ENCODE measurements at places on chromosomes 3 and 15.

GRCh38 chr15:77497110-77497737, 76.5 kb downstream of the HMG20A start:
- peak; percentile 70 for DNase-seq

- no peak for DNase-seq
Observed at GRCh38 chr15:46034755-46035154, 399.9 kb downstream of the SQOR start.

DNA sequence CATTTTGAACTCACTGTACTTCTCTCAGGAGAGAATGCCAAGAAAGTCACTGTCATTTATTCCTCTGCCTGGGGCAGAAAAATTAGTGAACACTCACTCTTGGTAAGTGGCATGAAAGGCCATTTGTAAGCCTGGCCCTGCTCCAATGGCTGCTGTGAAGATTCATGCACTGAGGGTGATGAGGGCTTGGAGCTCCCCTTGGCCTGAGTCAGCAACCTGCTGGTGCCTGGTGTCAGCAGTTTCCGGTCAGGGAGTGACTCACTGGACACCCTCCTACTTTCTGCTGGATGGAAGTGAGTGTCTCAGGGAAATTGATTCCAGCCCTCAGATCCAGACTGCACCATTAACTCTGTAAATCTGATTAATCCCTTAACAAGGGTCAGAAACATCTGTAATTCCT, 37.6 kb downstream of the TRA2B start:
- DNase-seq = no peak

DNA sequence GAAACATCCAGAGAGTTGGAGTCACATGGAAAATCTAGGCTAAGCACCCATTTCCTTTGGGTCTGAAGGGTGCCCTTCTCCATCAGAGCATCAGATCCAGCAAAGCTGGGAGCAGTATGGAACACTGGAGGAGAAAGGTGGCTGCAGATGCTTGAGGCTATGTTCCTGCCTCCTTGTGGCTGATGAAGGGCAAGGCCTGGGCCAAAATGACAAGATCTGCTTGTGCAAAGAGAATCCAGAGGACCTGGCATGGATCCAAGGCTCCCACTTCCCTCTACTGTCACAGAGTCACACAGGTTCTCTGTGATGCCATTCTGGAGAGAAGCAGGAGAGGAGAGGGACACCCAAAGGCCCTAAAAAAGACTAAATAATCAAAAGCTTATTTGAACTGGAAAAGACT, 9.2 kb upstream of the ATP8B4 start:
- DNase-seq = peak; percentile 62

- no peak for DNase-seq
Observed at GRCh38 chr3:186937017-186937875, 6.9 kb downstream of the ST6GAL1 start.

- no peak for DNase-seq
Observed at GRCh38 chr3:128610451-128611070, 40.1 kb downstream of the RPN1 start.

DNA sequence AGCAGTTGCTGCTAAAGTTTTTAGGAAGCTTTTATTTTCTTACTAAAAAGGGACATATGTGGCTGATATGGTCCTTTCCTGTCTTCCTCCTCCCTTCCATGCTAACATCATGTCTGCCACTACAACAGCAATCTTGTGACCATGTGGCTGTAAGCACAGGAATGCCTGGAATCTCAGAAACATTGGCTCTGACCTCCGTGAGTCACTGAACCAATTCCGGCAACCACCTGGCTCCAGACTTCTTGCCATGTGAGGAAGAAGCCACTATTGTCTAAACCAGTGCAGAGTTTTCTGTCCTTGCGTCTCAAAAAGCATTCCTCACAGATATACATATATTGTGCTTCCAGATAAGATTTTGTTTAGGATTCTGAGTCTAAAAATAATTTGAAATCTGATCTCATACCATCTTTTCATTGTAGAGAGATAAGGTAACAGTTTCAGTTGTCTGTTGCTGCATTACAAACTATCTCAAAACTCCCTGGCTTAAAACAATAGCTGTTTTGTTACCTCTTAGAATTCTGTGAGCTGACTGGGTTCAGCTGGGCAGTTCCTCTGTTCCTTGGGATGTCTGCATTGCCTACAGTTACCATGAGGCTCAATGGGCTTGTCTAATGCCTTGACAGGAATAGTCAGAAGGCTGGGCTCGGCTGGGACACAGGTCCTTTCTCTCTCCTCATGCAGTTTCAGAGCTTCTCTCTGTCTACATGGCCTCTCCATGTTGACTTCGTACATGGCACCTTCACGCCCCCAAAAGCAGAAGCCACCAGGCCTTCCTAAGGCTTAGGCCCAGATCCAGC, 77.3 kb upstream of the MAGI1 start:
- no peak for DNase-seq

DNA sequence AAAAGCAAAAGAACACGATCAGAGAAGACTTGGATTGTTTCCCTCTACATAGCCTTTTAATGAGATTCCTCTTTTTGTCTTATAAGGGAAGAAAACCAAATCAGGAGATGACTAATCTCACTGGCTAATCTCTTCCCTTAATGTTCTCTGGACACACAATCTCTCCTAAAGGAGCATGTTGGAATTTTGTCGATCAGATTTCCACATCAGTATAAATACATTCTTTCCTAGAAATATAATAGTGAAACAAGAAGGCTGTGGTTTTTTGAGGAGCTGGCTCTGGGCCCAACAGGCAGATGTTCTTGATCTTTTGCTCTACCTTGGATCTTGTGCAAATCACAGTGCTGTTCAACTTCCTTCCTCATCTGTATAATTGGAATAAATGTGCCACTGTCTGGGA, 94.0 kb downstream of the GTPBP8 start:
- DNase-seq = peak; percentile 18

- no peak for DNase-seq
Observed at GRCh38 chr3:130841357-130841756, 52.5 kb upstream of the ATP2C1 start.

- DNase-seq = no peak
Observed at GRCh38 chr3:189580190-189580589, 51.0 kb upstream of the TP63 start.
